MCF 10A (cell line): ENCODE measurements at places on chromosomes 5 and 9.

DNA sequence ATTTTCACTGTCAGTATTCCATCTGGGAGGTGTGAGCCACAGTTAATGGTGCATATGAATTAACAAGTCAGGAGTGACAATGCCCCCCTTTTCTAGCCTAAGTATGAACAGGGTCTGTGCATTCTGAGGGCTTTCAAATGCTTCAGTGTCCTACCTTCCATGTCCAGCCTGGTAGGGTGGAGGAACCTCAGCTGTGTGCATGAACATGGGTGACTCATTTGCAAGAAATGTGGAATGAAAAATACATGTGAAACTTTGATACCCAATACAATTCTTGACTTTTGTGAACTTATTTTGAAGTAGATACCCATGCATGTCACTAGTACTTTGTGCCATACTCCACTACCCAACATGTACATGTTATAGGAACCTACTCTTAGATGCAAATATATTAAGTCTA, 375.8 kb downstream of the SEMA5A start:
- no peak for DNase-seq

DNA sequence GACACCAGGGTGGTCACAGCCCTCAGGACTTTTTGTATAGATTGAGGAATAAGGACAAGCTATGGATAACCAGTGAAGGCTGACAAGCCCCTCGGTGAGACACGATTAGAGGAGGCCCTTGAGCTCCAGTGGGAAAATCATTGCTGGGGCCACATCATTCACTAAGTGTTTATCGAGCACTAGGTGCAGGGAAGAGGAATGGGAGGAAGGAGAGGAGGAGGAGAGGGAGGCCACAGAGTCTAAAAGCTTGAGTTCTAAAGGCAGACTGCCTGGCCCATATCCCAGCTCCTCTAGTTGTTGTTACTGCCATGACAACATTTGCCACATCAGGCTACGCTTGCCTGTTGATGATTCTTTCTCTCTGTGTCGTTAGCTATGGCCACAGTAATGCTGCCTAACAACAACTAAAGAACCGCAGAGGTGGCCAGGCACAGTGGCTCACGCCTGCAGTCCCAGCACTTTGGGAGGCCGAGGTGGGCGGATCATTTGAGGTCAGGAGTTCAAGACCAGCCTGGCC, 37.6 kb downstream of the NKX2-5 start:
- DNase-seq = no peak

- DNase-seq = no peak
These were observed 228.0 kb downstream of the HINT1 start for GRCh38 chr5:130937046-130937445.

DNA sequence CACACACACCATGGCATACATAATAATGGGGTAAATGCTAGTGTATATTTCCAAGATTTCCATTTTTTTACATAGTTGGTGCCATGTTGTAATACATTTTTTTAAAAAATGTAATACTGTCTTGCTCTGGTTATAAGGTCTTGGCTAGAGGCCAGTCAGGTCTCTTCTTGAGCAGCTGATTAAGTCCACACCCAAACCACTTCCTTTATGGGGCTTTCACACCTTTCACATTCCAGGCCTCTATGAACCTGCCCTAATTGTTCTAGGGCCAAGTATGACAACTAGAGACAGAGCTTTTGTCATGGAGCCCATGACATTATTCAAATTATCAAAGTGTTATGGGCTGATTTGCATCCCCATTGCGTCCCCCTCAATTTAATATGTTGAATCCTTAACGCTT, 495.6 kb upstream of the CTNND2 start:
- DNase-seq = peak; percentile 54

GRCh38 chr5:115435778-115436712, 108.5 kb downstream of the FEM1C start:
- DNase-seq = peak; percentile 66

DNA sequence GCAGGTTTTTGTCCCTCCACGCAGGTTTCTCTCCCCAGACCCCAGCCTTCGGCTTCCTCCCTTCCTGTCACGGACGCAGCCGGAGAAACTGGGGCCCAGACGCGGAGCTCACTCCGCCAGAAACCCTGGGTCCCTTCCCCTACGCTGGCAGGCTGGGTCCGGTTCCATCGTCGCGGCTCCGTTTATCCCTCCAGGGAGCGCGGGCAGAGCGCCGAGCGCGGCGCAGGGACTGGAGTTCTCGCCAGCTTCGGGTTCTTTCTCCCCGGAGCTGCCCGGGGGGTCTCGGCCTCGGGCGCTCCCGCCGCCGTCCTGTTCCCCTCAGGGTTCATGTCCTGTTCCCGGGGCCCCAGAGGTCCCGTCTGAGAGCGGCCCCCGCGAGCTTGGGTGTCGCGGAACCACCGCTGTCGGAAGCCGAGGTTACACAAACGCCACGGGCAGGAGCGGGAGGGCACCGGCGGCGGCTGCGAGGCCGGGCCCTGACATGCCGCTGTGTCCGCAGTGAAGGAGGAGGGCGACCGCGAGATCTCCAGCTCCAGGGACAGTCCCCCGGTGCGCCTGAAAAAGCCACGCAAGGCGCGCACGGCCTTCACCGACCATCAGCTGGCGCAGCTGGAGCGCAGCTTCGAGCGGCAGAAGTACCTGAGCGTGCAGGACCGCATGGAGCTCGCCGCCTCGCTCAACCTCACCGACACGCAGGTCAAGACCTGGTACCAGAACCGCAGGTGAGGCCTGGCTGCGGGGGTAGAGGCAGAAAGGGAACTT, 4.6 kb downstream of the BARHL1 start:
- no peak for DNase-seq

GRCh38 chr5:111224561-111225345, 569 bp downstream of the CAMK4 start:
- DNase-seq = no peak

GRCh38 chr9:104871961-104872527, 55.9 kb downstream of the ABCA1 start:
- no peak for DNase-seq

- DNase-seq = peak; percentile 73
These were observed 337.3 kb upstream of the RFX3 start for GRCh38 chr9:3863111-3863528.

DNA sequence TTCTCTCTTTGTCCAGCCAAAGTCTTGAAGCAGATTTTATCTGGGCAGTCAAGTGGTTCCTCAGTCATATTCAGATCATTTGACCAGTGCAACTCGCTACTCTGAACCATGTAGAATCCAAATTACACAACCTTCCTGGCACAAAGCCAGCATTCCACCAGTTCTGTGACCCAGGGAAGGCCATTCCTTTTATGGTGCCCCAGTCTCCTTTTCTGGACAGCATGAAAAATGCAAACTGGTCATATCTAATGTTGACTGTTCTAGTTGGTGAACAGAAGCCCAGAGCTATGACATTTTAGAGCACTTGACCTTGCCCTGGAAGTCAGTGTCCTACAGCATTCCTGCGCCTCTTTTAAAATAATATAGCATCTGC, 364.6 kb downstream of the BRINP1 start:
- DNase-seq = peak; percentile 88

DNA sequence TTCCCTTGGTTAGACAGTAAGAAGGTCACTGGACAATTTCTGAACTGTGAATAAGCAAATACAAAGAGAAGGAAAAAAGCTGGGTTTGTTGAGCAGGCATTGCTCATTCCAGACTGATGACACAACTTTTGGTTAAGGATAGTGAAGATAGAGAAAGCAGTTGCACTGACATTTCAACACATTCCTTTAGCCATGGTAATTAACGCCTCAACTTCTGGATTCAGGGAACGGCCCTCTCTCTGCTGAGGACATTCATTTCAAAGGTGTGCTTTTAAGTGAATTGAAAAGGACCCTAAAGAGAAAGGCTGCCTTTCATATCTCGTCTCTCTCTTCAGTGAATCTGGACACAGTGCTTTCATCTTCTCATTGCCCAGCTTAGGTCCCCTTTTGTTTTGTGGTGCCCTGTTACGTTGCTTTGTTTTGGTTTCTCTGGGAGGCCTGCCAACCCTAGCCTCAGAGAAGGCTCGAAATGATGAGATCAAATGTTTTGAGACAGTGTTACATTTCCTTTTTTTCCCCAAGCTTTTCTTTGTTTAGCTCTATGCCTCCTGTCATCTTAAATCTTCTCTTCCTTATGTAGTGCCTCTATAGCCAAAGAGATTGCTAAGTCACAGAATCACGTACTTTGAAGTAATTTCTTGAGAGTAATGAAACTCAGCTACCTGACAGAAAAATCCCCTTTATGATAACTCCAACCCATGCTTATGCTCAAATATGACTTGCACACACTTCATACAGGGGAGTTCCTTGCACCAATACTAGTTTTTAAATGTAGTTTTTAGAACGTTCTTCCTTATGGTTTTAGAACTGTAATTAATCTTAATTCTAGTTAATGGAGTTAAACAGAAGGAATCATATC, 94.4 kb upstream of the IFNE start:
- DNase-seq = peak; percentile 74

GRCh38 chr9:26939955-26940711, 6.9 kb downstream of the PLAA start:
- DNase-seq = no peak

DNA sequence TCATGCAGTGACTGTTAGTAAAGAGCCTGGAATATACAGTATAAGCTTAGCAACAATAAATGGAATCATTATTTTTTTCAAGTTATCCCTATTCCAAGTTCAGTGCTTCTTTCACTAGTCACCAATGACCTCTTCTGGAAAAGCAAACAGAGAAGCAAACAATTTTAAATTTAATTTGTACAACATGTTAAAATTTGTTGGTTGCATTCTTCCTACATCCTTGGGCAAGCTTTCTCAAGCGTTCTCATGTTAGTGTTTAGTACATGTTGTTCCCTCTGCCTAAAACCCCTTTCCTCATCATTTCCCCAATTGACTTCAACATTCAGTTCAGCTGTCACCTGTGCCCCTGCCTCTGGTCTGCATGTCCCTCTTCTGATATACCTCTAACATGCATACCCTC, 123.4 kb downstream of the SEC61B start:
- DNase-seq = no peak

DNA sequence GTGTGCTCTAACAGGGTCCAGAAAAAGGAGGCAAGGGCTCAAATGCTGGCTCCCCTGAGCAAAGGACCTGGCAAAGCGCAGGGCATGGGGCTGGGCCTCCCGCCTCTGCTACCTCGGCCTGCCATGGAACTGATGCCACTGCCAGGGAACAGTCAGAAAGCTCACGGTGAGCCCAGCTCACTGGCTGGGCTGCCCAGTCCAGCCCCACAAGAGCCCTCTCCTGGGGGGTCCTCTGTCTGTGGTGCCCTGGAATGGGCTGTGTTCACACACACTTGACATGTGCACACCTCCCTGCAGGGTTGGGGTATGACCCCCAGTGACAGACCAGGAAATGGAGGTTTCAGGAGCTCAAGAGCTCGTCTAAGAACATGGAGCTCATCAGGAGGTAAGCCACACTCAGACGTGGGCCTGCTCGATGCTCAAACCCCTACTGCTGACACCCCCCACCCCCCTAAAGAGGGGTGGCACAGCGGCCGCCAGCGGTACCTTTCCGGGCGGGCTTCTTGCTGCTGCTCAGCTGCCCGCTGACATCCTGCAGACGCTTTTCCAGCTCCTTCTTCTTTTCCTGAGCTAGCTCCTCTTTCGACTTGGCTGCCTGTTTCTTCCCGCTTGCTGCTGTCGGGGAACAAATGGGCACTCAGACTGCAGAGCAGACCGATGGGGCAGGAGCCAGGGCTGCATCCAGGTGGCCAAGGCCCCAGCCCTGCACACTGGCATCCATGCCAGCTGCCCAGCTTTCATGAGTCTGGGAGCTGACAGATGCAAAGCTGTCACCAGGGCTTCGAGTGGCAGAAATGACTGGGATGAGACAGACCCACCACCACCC, 9.1 kb downstream of the BRD3OS start:
- DNase-seq = no peak

DNA sequence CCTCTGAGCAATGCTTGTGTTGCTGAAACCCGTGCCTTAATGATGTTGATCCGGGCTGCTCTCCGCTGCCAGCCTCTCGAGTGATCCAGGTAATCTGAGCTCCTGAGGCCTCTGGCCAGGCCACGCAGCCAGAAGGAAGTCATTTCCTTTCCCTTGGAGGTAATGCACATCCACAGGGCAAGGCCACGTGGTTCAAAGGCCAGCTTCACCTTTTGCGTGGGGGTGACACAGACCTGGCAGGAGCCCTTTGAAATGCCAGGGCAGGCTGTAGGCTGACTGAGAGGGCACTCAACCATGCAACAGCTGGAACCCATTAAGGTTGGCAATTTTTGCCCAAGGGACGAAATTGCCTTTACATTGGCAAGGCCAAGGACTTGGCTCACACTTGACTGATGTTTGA, 80.4 kb downstream of the LIX1 start:
- DNase-seq = no peak

DNA sequence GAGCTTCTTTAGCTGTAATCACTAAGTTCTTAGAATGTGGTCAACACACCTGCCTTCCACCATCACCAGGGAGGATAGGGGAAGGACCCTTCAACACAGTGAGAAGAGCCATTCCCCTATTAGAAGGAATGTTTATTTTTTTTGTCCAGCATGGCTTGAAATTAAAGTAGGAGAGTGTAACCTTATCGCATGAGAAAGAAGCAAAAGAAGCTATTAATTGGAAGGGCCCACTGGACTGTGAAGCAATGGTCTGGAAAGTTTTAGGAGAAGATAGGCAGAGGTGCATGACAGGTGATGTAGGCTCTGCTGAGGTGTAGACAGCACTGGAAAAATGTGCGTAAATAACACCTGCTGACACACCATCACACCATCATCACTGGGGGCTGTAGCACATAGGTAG, 1526.0 kb downstream of the MAT2B start:
- no peak for DNase-seq

DNA sequence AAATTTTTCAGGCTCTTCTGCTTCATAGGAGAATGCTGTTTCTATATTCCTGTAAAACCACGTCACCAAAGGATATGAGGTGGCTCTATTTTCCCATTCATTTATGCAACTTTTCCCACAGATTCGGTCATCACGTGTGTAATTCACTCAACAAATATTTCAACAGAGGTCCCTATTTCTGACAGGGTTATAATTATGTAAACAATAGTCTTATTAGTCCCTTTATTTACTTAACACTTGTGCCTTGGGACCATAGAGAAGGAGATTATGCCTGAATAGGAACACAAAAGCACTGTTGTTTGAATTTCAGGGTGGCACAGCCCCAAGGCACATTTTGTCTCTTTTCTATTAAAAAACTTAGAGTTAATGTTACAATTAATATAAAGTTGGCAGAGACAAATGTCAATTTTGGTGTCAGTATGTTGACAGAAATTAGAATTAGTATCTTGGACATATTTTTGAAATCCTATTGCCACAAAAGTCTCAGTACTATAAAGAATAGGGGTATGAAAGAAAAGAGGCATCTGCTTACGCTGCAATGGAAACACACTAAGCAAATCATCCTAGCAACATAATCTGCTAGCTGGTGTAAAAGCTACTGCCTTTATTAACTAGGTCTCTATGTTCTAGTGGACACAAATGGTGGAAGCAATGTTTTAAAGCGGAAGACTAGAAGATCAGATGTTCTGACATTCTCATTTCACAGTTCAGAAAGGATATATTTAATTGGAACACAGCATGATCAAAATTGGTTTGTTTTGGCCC, 229.1 kb upstream of the TBCA start:
- peak; percentile 39 for DNase-seq

- no peak for DNase-seq
These were observed 349.9 kb downstream of the PIK3R1 start for GRCh38 chr5:68565427-68565826.
